Upper lobe of left lung (tissue), 6 donors: ENCODE measurements at places on chromosomes 4 and X. TPM values are rescaled to one million over a fixed set of nuclear protein-coding genes. Genes with fewer than 3 reads are reported as not detected.

Gene TLL1
- 2.0 TPM for total RNA-seq

Gene TLR2
- total RNA-seq, result 84.7 TPM

DNA sequence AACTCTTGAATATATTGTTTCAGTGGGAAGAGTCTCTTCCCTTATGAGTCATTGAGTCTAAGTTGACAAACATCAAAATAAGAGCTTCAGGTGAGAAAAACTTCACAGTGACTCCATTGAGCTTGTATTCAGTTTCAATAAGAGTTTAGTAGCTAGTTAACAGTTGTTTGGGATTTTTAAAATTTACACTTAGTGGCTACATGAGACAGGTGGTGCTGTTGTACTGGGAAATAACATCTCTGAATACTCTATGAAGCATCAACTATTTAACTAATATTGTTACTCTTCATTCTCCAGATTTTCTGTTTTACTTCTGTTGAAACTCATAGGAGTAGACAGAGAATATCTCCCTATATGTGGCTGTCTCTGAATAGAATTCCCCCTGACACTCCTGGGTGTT is 1609.1 kb downstream of the C4orf33 start:
- no peak for DNase-seq

GRCh38 chr4:122906859-122907305 is 15.5 kb downstream of the NUDT6 start:
- no peak for DNase-seq

DNA sequence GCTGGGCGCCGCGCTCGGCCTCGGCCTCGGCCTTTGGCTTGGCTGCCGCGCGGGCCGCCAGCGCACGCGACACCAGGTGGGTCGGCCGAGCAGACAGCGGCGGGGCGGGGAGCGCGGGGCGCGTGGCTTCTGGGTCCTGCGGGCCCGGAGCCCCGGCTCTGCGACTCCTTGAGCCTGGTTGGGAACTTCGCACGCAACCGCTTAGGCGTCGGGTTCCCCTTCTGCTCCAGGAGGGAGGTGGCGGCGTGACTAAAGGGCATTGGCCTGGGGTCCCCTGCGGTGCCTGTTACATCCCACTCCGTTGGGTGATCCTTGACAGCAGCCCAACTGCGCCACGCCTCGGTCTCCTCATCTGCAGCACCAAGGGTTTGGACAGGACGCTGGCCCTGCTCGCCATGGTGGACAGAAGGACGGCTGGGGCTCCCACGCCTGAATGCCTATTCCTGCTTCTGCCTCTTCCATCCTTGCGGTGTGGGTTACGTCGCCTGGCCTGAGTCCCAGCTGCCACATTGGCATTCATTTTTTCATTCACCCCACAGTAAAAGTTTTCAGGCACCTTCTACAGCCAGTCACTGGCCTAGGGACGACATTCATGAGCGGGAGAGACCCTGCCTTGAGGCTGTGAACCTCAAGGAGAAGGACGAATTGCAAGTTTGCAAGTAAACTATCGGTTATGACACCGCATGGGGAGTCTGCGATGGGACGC is 631 bp downstream of the EVC start:
- no peak for DNase-seq

Gene FAM90A26
- total RNA-seq, result not detected

DNA sequence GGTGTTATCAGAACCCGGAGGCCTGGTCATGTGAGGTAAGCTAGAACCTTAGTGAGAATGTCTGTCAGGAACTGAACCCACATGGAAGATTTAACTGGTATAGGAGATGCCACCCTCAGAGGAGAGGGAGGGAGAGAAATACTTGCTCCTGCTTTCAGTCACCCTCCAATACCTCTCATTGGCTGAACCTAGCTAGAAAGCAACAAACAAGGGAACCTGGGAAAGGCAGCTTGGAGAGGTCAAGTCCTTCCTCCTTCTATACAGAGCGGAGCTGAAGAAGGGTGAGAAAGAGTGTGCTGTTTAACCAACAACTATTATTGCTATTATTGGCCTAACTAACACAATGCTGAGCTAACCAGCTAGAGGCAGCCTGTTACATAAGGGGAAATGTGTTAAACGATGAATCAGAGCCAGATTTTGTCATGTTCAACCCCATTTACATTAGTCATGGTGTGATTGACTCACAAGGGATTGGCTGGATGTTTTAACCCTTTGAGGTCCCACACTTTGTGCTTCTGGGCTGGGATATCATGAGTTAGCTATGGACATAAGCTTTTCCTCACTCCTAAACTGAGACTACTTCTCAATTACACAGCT is 96.5 kb upstream of the ESX1 start:
- DNase-seq, result no peak

DNA sequence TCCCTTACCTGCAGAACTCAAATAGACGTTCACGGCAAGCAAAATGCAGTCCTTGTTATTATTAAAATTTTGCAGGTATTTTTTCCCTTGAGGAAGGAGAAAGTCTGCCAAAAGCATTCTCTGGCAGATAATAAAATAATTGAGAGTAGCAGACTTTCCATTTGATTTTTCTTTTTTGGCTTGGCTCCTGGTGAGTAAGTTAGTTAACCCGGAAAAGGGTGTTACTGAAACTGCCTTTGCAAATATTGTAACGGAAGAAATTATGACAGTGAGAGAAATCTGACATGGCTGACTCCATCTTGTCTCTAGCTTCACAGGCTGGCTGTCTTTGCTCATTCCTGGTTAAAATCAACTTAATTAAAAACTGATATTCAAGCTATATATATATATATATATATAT is 100.5 kb downstream of the GPR143 start:
- DNase-seq, result no peak
